Naive B cell (primary cell): ENCODE measurements at places on chromosomes 12 and 14.
A peak's percentile ranks its signal among the peaks of the same experiment; 100 is the strongest.

DNA sequence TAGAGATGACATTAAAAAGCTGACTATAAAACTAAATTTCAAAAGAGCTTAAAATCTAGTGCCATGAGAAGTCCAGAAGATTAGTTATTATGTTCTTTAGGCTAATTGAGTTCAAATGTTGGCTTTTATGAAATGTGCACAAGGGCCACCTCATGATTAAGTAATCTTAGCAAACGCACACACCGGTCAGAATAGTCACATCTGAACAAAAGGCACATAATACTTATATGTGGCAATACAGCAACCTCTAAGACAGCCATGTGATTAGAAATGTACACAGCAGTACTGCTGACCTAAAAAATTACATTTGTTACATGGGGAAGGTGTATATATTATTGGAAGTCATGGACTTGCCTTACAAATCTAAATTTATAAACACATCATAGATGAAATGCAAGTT is 344.7 kb upstream of the GARIN6 start:
- no peak for DNase-seq

GRCh38 chr12:47686645-47687240 is 19.1 kb downstream of the RPAP3 start:
- no peak for DNase-seq

DNA sequence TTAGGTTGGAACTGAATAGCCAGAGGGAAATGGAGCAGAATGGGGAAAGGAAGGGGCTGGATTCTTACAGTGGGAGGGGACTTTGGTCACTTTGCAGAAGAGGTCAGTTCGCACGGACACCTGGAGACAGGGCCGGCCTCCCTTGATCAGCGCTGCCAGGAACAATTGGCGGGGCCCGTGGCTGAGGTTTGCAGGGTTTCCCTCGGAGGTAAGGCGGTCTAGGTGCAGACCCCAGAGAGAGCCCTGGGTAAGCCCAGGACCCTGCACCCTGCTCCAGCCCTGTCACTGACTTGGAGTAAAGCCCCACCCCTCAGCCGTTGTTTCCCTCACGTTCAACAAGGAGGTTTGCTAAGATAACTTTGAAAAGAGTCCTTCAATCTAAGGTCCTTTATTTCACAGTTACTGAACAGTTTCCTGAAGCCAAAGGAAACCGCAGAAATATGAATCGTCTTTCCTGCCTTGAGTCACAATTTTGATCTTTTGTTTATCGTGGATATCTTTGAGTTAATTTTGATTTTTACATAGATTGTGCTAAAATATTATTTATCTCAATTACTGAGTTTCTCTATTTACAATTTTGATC is 231.4 kb upstream of the RTL1 start:
- no peak for DNase-seq

- DNase-seq: no peak
Observed at GRCh38 chr12:91985002-91985787, 160.5 kb downstream of the BTG1 start.

GRCh38 chr14:93975791-93976476 is 436 bp downstream of the ASB2 start:
- no peak for DNase-seq

DNA sequence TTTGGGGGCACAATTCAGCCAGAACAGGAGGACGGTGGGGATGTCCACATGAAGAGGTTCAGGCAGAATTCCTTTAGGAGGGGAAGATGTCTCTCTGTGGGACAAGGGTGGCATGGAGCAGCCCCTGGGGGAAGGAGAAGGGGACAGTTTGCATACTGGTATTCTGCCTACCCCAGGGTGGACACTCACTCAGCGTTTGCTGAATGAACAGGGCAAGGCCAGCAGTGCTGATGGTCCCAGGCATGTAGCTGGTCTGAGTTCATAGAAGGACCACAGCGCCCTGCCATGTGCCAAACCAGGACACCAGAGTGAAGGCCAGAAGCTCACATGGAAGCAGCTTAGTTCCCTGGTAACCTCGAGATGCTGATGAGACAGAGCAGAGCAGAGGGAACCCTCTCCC is 5.4 kb downstream of the SERPINA5 start:
- DNase-seq: no peak

- DNase-seq: no peak
Observed at GRCh38 chr14:52402812-52403526, 88.9 kb downstream of the PTGER2 start.

- no peak for DNase-seq
Observed at GRCh38 chr12:128857133-128857763, 4.0 kb downstream of the GLT1D1 start.

DNA sequence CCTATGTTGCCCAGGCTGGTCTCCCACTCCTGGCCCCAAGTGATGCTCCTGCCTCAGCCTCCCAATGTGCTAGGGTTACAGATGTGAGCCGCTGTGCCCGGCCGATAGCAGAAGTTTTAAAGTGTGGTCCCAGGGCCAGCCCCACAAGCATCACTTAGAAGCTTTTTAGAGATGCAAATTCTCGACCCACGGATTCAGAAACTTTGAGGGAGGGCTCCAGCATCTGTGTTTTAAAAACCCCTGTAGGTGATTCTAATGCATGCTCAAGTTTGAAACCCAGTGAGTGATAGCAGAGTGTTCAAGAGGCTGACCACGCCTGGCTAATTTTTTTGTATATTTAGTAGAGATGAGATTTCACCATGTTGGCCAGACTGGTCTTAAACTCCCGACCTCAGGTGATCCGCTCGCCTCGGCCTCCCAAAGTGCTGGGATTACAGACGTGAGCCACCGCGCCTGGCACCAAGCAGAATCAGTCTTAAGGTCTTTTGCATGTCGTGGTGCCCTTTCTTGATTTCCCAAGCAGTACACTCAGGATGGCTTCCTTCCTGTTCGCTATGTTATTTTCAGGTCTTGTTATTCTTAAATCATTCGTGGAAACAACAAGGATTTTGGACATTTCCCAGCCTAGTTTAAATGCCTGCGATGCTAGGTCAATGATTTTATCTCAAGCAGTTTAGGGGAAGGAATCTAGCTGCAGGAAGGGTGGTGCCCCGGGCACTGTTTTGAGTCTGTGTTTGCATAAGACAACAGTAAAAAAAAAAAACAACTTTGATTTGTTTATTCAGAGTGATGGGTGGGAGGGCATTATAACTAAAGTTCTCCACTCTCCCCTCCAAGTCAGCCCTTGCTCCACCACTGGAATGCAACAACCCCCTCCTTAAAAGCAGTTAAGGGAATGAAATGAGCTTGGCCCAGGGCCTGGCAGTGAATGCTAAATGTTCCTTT is 9.2 kb upstream of the RILPL2 start:
- no peak for DNase-seq

- DNase-seq: no peak
Observed at GRCh38 chr14:69105326-69105725, 47.6 kb downstream of the DCAF5 start.

- DNase-seq: no peak
Observed at GRCh38 chr12:78210894-78211302, 380.2 kb downstream of the NAV3 start.

- no peak for DNase-seq
Observed at GRCh38 chr14:71338153-71338552, 430.9 kb downstream of the PCNX1 start.

DNA sequence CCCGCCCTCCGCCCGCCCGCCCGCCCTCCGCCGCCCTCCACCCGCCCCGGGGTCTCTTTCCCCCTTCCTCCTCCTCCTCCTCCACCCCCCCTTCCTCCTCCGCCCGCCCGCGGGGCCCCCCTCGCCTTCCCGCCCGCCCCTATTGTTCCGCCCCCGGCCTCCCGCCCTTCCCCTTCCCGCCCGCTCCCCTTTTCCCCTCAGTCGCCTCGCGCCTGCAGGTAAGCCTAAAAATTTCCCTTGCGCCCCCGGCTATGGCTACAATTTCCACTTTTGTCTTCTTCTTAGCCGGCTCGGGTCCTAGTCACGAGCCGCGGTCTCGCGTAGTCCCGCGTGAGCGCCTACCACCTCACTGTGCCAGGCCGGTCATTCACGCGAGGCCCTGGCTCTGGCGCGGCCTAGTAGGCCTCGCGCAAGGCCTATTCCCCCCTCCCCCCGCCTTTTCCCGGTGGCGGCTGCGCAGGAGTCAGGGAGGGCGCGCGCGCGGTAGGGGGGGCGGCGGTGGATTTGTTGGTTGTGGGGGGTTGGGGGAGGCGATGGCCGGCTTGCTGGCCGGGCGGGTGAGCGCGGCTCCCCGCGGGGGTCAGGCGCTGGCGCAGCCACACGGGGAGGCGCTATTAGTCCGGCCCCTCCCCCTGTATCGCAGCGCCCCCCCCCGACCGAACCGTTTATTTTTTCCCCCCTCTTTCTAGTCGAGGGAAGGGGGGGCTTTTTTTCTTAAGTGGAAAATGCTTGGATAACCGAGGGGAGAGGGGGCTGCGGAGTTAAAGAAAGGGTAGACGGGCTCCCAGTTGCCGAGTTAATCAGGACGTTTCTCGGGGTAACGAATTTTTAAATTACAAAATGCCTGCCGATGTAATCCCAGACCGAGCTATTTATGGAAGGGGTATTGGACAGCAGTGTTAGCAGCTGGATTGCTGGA is 516 bp downstream of the PCBP2 start:
- peak; percentile 76 for DNase-seq

DNA sequence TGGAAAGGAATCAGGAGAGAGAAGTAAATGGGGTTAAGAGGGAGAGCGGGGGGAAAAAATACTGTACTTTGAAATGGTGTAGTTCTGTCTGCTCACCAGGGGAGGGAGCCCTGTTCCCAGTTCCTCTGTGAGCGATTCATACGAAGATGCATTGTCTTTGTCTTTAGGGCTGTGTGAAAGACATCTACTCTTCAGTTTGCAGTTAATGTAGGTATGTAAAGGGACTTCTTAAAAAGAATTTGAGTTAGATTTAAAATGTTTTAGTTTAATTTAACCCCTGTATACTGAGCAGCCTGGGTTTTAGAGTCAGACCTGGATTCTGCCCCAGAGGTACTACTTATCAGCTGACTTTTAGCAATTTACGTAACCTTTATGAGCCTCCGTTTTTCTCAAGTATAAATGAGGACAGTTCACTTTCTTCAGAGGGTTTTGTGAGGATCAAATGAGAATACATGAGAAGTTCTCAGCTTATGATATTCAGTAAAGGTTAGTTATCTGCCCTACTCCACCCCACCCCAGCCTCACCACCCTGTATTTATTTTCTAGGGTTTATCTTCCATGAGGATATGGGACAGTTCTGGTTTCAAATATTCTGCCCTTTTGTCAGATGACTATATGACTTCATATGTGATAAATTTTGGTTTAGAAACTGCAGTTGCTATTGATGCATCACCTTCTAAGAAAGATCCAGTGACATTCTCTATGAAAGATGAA is 82.5 kb upstream of the EVL start:
- peak; percentile 57 for DNase-seq
